ENCODE measurements at places on chromosomes 16 and 17.

- DNase-seq: no peak
These were observed 37.6 kb downstream of the SALL1 start for GRCh38 chr16:51113236-51114125.

DNA sequence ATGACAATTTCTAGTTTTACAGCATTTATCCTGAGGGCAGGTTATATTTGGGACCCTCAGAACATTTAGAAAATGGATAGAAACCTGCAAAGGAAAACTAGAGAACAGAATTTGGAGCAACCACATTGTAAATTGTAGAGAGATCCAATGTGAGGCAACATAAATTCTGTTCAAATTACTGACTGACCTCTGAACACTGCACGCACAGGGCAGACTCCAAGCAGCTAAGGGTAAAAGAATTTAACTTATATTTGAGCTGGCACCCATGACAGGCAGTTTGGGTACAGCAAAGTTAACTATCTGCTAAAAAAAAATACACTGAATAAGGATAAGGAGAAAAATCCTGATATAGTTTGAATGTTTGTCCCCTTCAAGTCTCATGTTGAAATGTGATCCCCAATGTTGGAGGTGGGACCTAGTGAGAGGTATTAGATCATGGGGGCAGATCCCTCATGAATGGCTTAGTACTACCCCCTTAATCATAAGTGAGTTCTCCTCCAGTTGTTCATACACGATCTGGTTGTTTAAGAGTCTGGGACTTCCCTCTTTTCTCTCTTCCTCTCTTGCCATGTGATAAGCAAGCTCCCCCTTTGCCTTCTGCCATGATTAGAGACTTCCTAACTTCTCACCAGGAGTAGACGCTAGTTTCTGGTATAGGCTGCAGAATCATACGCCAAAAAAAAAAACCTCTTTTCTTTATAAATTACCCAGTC is 75.7 kb downstream of the FBXL20 start:
- no peak for DNase-seq

- no peak for DNase-seq
These were observed 141.9 kb upstream of the NOG start for GRCh38 chr17:56451629-56452028.

GRCh38 chr16:2333772-2334379 is 6.7 kb downstream of the ABCA3 start:
- no peak for DNase-seq

DNA sequence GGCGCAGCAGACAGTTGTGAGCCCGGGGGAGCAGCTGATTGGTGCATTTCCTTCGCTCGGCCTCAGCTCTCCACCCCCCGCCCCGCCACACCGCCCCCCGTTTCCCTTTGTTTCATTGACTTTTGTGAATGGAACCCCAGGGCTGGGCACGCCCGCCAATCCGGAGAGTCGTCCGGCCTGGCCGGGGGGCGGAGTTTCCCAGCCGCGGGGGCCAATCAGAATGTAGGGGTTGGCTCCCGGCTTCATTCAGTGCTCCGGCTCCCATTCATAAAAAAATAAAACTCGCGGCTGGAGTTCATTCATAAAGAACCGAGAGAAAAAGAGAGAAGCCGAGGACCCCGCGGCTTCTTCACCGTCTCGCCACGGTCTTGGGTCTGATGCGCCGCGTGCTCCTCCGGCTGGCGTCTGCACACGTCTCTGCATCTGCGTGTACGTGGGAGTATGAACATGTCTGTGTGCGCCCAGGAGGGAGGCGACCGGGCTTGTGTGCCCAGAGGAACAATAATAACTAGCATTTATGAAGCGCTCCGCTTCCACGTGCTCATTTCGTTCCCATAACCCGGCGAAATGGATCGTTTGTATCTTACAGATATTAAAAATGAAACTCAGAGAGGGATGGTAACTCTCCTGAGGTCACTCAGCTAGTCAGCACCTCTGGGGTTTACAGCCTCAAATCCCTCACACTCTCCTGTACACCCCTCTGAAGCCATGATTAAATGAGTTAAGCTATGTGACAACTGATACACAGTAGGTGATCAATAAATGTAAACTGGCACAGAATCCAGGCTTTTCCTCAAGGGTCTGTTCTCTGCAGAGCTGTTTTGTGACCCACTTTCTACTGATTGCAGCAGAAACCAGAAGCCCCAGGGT is at the start of gene ETV4:
Gene ETV4, minus strand, starts transcription at position 22 of the 870 bp plus-strand sequence. CDS start 723 bp downstream, outside the sequence.
- peak; percentile 96 for DNase-seq

Data from adipocyte (in vitro differentiated cells).